ENCODE measurements at places on chromosomes 3 and 15. TPM values are rescaled to one million over a fixed set of nuclear protein-coding genes. Genes with fewer than 3 reads are reported as not detected.

- no peak for DNase-seq
These were observed 26.0 kb upstream of the SPPL2A start for GRCh38 chr15:50791486-50791885.

DNA sequence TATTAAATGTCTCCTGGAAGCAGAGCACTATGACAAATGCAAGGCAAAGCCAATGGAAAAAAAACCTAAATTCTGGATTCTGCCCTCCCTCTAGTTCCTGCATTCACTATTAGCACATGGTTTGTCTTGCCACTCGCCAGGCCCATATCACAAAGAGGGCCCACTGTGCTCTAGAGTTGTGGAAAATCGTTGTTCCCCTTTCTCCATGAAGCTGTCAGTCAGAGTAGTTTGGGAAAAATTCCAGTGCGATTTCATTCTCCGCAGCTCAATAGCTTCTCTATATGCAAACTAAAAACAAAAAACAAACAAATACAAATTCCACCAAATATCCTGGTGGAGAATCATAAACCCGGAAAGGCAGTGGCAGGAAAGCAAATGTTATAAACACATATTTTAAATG is 77.3 kb downstream of the RORA start:
- DNase-seq, result no peak

GRCh38 chr3:142963516-142964448 is at the start of gene PAQR9:
TSS of gene PAQR9 (minus strand) at chr3:142963674. CDS start at chr3:142963336, 338 bp downstream.
- peak; percentile 83 for DNase-seq

GRCh38 chr3:159260049-159260662 is 458.3 kb downstream of the MFSD1 start:
- DNase-seq, result peak; percentile 77

DNA sequence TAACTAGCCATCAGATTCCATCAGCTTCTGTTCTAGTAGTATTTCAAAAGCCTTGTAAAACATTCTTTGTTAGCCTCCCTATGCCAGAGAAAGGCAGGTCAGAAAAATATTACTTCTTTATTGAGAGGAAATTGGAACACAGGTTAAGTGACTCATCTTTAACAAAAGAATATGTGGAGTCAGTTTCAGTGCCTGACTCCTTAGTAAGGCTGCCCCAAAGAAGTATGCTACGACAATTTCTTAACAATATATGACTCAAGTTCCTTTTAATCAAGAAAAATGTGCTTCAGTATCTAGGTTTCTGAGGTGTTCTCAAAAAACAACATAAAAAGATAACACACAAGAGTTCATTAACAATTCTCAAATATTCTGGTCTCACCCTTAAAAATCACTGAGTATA is 139.2 kb downstream of the VPS13C start:
- no peak for DNase-seq

The ANP32A gene
- total RNA-seq, result 250 TPM

DNA sequence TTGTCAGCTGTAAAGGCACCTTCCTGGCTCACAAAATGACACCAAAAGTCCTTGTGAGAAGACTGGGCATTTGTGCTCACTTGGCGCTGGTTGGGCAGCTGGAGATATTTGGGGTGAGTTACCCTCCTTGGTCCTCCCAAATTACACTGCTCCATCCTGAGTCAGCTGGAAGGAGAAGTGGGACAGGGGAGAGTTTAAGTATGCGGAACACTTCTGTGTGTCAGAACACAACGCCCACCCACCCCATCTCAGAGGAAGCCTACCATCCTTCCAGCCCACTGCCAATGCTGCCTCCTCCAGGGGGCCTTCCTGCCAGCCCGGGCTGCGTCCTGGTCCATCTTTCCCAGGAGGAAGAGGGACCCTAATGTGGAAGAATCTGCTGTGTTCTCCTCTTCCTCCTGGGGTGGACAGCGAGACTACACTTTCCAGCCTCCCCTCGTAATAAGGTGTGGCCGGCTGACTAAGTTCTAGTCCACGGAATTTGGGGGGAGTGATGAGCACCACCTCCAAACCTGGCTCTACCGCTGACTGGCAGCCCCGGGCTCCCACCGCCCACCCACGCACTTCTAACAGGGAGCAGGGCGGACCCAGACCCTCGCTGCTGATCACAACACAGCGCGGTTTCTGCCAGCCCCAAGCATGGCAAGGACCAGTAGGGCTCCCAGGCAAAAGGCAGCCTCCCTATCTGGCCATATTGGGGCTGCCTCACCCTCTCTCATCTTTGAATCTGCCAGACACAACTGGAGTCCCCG is 265.0 kb downstream of the XXYLT1 start:
- DNase-seq, result no peak

The MME gene
- 1.5 TPM for total RNA-seq

The TMCO5A gene
- not detected for total RNA-seq

The UCN2 gene
- not detected for total RNA-seq

The ZNF385D gene
- total RNA-seq, result 1.9 TPM

DNA sequence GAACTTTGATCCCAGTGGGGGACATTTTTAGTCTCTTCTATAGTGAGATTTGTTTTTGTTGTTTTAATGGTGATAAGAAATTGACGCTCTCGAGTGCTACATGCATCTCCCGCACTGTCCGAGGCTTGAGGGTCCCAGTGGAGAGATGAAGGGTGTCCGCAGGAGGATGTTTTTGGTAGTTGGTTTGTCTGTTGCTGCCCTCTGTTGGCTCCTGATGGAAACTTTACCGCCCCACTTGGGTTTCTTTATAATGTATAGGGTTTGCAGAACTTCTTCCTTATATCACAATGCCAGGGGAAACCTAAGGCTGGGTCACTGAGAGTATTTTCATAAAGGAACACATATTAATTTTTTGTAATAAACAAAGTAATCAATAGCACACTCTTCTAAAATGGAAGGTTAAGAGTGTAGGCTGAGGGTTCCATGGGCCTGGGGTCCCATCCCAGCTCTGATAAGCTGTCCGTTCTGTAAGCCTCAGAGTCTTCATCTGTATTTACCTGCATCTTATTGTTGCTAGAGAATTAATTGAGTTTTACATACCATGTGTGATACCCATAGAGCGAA is 185.3 kb upstream of the FEZF2 start:
- peak; percentile 71 for DNase-seq

The BBX gene
- total RNA-seq, result 110 TPM

- no peak for DNase-seq
These were observed 19.3 kb upstream of the SPG21 start for GRCh38 chr15:65008983-65009382.

DNA sequence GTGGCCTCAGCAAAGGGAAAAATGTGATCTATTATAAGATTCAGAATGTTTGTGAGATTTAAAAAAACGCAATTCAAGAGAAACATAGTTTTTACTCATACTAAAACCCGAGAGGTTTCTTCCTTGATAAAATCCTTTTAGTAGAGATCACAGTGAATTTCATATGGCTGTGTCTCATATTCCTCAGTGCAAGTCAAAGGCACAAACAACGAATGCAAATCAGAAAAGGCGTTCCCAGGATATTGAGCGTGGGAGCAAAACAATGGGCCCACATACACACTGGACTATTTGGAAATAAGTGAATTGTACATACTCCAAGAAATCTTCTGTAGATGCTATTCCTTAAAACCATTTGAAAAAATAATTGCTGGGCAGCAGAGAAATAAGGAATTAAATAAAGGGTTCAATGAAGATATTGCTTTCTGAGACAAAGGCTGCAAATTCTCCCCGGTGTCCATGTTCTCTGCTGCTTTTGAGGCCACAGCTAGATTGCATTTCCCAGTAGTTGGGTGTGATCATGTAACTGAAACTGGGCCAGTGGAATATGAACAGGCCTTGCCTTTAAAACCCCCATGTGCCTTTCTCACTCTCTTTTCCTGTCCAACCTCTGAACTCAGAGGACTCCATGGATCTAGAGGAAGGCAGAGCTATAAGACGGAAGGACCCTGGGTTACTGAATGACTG is 144.6 kb upstream of the TBL1XR1 start:
- DNase-seq, result no peak

DNA sequence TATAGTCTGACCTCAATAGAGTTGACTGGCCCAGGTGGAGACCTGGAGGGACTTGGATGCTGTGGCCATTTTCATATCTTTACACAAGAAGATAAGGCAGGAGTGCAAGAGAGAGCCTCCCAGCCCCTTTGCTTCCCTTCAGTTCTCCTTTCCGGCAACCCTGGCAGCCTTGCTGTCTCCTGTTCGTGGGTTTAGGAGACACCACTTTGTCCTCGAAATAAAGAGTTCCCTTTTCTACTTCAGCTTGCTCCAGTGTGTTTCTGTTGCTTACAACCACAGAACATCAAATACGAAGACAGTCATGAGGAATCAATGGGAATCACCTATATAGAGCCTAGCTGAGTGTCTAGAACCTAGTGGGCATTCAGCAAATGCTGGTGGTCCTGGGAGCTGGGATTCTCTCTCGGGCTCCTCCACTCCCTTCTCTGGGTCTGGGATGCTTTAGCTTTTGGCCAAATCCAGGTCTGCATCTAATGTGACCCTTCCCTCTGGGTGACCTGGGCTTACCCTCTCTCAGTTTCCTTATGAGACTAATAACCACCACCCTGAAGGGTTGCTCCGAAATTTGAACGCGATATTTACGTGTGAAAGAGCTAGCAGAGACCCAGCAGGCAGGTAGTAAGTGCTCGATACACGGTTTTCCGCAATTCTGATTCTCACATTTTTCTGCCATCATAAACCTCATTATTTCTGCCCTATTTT is 44.5 kb downstream of the PCSK6 start:
- no peak for DNase-seq

GRCh38 chr3:30779686-30780287 is 114.7 kb downstream of the GADL1 start:
- DNase-seq, result peak; percentile 49

- peak; percentile 91 for DNase-seq
These were observed 16.6 kb downstream of the MASP1 start for GRCh38 chr3:187274977-187275338.

DNA sequence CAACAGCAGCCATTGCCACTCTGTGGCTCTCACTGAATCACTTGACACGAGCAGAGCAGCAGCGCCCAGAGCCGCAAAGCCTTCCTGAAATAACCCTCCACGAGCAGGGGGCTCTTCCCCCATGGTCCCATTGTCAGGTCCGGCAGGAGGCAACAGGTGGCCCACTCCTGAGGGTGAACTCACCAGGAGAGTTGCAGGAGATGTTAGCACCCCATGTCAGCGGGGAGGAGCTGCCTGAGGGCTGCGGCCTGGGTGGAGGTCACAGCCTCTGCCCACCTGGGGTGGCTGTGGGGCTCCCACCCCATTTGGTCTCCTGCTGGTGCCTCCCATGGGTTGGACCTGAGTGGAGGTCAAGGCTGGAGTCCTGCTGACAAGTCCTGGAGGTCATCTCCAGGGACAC is 12.3 kb upstream of the C3orf22 start:
- DNase-seq, result no peak

GRCh38 chr15:68699124-68699880 is 120.5 kb downstream of the CORO2B start:
- DNase-seq, result peak; percentile 58

The SAMD7 gene
- not detected for total RNA-seq

GRCh38 chr3:176412771-176413170 is 784.5 kb downstream of the TBL1XR1 start:
- no peak for DNase-seq

The KBTBD12 gene
- not detected for total RNA-seq

GRCh38 chr3:153864793-153865192 is 256.4 kb upstream of the ARHGEF26 start:
- no peak for DNase-seq

DNA sequence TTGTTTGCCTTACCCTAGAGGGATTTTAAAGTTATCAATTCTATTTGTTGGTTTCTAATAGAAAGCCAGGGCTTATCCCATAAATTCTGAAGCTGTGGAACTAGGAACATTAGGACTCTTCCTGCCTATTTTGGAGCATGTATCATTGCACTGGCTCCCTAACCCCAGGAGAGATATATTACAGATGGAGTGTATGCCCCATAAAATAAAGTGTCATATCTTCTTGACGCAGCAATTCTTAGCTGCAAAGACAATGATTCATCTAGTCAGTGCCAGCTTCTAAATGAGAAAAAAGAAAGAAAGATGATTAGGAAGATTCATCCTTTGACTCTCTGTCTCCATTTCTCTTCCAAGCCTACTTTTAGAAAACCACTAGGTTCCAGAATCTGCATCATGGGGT is 74.8 kb upstream of the MAGI1 start:
- no peak for DNase-seq

- no peak for DNase-seq
These were observed 1.4 kb downstream of the ISLR2 start for GRCh38 chr15:74131628-74132413.

DNA sequence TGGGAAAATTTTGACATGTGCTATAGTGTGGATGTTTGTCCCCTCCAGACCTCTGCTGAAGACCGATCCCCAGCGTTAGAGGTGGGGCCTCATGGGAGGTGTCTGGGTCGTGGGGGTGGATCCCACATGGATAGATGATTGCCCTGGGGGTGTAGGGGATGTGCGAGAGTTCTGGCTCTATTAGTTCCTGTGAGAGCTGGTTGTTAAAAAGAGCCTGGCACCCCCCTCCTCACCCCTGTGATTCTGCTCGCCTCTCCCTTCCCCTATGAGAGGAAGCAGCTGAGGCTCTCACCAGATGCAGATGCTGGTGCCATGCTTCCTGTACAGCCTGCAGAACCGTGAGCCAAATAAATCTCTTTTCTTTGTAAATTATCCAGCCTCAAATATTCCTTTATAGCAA is 67.4 kb downstream of the ATP10A start:
- DNase-seq, result no peak

- DNase-seq, result no peak
These were observed 112.5 kb upstream of the THBS1 start for GRCh38 chr15:39468331-39468730.

DNA sequence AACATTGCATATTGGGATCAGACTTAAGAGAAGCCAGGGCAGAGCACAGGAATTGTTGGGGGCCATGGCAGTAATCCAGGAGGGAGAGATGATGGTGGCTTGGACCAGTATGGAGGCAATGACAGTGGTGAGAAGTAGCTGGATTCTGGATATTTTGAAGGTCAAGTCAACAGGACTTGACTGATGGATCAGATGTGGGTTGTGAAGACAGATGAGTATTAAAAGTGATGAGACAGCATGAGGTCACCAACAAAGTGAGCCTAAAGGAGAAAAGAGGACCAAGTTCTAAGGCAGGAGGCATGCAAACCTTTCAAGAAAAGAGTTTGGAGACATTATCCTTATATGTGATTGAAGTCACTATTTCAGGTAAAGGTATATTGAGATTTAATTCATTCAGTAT is 56.6 kb upstream of the TIPARP start:
- DNase-seq, result no peak

DNA sequence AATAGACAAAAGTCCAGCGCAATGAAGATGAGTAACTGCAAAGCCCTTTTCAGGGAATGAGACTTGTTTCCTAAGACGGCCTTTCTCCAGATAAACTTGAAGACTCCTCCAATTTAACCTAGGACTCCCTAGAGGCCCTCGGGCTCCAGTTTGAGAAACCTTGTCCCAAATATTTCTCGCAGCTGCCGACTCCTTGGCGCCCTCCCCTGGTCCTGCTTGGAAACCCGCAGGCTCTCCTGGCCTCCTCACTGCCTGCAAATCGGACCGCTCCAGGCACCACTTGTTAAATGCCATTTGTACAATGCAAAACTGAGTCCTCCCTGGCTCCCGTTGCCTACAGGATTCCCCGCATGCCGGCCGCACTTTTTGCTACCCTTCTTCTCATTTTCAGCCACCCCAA is 36.8 kb downstream of the MUC4 start:
- peak; percentile 64 for DNase-seq

The TMEM202 gene
- not detected for total RNA-seq

Measured in neural progenitor cell (in vitro differentiated cells).